CD4-positive, alpha-beta T cell treated with Interleukin-6 at 100 ng/mL for 8 hours (primary cell): ENCODE measurements at places on chromosomes 3 and 15.

- no peak for DNase-seq
Observed at GRCh38 chr3:138919325-138919724, 27.6 kb downstream of the FOXL2 start.

DNA sequence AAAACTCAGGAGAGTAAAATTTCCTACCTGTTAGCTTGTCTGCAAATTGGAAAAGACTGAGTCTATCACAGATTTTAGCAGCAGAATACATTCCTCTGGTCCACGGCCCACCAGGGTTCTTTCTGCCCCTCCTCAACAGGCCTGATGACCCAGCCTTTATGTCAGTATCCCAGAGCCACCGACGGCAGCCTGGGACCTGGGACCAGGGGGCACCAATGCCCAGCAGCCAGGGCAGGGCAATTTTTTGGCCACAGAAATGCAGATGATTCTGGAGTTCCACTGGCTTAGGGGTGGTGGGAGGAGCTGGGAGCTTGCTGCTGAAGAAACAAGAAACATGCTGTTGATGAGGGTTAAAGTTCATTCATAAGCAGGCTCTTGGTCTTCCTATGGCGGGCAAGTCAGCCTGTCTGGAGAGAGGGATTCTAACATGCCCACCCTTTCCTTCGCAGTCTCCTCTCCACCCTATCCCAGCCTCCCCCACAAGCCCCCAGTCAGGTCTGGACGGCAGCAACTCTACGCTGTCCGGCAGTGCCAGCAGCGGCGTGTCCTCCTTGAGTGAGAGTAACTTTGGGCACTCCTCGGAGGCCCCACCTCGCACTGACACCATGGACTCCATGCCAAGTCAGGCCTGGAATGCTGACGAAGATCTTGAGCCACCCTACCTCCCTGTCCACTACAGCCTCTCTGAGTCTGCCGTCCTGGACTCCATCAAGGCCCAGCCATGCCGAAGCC is 4.3 kb upstream of the MANF start:
- no peak for DNase-seq

DNA sequence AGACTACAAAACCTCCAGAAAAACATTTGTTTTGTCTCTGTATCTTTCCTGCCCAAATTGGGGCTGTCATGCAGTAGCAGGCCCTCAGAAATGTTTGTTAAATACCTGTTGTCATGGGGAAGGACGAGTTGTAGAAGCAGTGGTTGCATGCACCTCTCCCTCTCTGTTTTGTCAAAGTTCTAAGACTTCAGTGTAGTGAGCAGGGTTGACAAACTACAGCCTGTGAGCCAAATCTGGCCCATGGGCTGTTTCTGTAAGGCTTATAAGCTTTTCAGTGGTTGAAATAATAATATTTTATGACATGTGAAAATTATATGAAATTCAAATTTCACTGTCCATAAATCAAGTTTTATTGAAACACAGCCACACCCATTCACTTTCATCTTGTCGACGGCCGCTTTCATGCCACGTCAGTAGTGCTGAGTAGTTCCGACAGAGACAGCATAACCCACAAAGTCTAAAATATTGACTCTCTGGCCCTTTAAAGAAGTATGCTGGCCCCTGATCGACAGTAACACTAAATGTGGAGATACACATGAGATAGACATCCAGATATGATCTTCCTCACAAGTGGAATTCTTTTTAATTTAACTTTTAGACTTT is 102.9 kb downstream of the PDZRN3 start:
- DNase-seq: no peak

GRCh38 chr15:42154212-42154941 is 2.1 kb downstream of the PLA2G4F start:
- no peak for DNase-seq

GRCh38 chr3:188286087-188286513 is 132.1 kb downstream of the LPP start:
- no peak for DNase-seq

GRCh38 chr15:28082891-28083684 is 16.0 kb downstream of the OCA2 start:
- DNase-seq: no peak

DNA sequence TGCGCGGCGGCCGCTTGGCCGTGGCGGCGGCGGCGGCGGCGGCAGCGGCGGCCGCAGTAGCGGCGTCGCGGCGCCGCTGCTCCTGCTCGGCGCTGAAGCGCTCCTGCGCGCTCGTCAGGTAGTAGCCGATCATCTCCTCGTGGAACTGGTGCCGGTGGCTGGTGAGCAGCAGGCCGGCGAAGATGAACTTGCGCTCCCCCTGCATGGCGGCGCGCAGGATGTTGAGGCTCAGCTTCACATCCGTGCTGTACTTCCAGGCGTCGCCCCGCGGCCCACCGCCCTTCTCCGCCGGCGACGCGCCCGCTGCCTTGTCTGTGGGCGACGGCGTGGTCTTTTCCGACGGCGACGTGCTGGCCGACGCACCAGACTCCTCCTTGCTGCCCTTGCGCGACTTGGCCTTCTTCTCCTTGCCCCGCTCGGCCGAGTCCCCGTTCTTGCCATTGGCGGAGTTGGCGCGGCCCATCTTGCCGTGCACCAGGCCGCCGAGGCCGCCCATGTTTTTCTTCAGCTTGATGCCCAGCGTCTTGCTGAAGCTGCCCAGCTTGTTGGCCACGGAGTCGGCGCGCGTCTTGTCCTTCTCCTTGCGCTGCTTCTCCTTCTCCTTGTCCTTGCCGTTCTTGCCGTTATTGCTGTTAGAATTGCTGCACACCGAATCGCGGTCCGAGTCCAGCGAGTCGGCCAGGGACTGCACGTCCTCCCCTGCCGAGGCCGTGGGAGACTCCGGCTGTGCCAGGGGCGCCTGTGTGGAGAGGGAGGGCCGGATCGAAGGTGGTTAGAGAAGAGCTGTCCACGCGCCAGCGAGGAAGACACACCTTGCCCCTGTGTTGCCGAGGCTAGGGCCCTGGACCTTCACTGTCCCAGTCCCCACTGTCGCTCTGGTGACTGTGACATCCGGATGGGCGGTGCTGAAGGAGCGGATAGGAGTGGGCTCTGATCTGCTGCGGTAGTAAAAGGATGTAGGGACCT is 157.6 kb downstream of the KLF13 start:
- peak; percentile 34 for DNase-seq

DNA sequence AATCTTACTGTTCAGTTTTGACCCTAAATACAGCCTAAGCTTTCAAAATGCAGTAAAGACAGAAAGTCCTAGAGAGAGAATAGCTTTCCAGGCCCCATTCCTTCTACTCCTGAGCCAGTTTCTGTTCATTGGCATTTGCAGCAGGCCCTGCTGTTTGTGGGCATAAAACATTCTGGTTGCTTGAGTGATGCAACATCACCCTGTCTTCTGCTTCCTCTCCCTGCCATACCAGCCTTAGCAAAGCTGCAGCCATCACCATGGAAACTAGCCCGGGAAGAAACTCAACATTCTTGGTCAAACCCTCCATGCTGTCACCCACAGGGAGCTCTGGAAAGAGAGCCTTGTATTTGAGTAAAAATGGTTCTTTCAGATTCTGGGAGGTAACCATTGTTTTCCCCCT is 325.7 kb downstream of the MAGI1 start:
- DNase-seq: no peak
